ENCODE measurements at places on chromosomes 4 and X.

GRCh38 chrX:20995829-20996228, 378.4 kb upstream of the CNKSR2 start:
- no peak for DNase-seq

DNA sequence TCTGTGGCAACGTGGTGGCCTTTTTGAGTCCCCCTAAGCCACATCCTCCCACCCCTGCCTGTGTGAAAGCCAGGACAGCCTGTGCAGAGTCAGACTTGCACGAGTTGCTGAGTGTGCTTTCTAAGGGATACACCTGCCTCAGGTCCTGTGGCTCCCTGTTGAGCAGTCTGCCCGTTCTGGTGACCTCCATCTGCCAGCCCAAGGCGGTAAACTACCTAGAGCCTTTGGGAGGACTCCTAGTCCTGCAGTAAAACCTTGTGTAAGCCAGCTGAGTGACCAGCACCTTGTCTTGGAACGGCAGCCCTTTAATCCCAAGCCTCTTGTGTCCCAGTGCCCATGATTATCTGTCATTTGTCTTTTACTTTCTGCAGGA, 69.3 kb downstream of the NBDY start:
- DNase-seq = no peak

DNA sequence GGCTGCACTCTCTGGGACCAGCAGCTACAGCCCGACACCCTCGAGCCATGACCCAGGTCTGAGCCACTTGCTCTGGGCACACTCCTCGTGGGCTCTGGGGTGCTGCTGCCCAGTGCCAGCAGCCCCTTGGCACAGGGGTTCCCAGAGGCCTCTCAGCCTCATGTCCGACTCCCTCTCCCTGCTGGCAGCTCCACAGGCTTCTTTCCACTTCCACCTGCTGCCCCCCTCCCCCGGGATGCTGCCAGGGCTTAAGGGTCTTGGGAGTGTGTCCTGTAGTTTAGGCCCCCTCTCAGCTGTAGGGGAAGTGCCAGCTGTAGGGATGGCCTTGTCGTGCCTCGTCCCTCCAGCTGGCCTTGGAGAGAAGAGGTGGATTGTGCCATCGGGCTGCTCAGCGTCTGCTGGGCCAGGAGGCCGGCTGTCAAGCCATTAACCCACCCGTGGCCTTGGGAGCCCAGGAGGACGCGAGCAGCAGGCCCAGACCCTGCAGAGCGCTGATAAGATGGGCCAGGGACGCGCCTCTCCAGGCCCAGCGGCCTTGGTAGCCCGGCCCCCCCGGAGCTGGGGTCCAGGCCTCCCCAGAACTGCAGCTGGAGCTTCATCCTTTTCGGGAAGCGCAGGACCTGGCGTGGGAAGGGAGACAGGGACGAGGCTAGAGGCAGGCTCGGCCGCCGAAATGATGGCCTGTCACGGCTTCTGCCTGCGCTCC, 1.0 kb upstream of the USP27X start:
- no peak for DNase-seq

DNA sequence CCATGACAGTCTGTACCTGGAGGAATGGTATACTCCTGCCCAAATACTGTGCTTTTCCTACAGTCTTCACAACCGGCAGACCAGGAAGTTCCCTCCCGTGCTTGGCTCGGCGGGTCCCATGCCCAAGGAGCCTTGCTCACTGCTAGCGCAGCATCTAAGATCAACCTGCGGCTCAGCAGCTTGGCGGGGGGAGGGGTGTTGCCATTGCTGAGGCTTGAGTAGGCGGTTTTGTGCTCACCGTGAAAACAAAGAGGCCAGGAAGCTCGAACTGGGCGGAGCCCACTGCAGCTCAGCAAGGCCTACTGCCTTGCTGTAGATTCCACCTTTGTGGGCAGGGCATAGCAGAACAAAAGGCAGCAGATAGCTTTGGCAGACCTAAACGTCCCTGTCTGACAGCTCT, 152.7 kb downstream of the TEX11 start:
- no peak for DNase-seq

- DNase-seq = no peak
Measured at GRCh38 chrX:30576881-30577280, 685 bp downstream of the TASL start.

DNA sequence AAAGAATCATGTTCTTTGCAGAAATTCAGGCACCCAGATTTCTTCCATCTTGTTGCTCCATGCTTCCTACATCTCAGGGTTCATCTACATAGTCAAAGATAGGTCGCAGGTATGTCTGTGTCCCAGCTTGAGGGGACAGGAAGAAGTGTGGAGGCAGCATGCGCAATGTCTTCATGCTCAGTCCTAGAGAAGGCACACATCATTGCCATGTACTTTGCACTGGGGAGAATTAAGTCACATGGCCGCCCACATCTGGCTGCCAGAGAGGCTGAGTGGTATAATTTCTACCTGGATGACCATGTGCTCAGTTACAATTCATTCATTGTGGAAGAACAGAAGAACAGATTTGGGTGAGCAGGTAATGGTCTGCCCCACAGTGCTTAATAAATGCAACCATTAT, 54.1 kb downstream of the GAB1 start:
- DNase-seq = no peak

DNA sequence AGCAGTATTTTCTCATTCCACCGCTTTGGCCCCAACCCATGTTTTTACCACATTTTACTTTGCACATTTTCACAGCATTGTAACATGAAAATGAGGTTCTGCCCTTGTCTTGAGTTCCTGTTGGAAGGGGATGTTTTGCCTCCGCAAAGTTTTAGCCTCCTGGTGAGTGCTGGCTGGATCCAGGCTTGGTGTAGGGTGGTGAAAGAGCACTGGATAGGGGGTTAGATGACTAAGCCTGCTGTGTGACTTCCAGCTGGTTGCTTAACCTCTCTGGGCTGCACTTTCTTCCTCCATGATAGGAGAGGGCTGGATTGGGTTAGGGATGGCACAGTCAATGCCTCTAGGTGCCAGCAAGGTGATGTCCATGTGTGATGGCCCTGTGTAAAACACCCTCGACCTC, 28.9 kb downstream of the CYTL1 start:
- DNase-seq = peak; percentile 33

GRCh38 chr4:173919196-173919595, 364.3 kb downstream of the FBXO8 start:
- DNase-seq = no peak

- no peak for DNase-seq
Measured at GRCh38 chr4:144646523-144647094, 653 bp downstream of the HHIP start.

Measured in AG08395 (cell line).